Stimulated activated CD4-positive, alpha-beta T cell treated with anti-CD3 and anti-CD28 coated beads, Interleukin-1b, Interleukin-23, amount 100 ng/mL, for 1 hour (primary cell): ENCODE measurements at places on chromosomes 6 and 20.
A peak's percentile ranks its signal among the peaks of the same experiment; 100 is the strongest.

DNA sequence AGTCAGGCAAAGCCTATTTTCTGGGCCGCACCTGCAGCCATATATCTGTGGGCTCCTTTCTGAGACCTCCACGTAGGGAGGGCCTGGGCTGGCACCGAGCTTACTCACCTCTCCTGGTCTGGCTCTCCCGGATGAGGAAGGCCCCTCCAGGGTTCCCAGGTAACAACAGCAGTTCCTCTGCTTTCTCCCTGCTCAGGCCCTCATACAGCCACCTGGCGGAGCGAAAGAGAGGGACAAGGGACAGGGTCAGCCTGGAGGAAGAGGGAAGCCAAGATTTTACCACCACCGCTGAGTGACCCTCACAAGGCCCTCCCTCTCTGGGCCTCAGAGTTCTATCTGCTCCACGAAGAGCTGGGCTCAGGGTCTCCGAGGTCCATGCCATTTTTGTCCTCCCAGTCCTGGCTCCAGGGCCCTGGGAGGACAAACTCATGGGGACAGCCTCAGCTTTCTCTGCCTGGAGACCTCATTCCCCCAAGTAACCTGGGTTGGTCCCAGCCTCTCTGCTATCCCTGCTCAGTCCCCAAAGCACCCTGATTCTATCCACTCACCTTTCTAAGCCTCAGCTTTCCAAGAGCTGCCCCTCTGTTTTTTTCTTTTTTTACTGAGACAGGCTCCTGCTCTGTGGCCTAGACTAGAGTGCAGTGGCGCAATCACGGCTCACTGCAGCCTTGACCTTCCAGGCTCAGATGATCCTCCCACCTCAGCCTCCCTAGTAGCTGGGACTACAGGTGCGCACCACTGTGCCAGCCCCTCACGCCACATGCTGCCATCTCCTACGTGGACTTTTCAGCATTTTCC lies 13.3 kb downstream of the SLA2 start:
- no peak for DNase-seq

DNA sequence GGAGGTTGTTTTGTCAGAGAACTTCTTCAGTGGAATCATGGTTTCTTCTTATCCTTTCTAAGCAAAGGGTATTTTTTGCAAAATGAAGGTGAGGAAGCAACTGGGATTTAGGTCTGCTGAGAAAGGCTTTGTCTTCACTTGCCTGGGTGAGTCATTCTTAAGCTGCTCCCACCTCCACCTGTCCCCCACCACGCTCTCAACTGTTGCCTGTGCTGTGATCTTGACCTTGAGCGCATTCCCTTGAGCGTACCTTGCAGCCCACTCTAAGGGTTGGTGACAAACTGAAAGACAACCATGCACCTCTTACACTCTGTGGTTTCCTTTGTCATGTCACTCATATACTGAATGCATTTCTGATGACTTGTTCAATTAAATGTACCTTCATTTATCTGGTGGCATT lies 641.1 kb downstream of the RNF144B start:
- no peak for DNase-seq

GRCh38 chr6:146542881-146543210 lies 787 bp upstream of the RAB32 start:
- DNase-seq = no peak

- no peak for DNase-seq
Observed at GRCh38 chr6:47967843-47968242, 143.2 kb downstream of the PTCHD4 start.

GRCh38 chr6:11968241-11968806 lies 43.8 kb upstream of the HIVEP1 start:
- DNase-seq = no peak

DNA sequence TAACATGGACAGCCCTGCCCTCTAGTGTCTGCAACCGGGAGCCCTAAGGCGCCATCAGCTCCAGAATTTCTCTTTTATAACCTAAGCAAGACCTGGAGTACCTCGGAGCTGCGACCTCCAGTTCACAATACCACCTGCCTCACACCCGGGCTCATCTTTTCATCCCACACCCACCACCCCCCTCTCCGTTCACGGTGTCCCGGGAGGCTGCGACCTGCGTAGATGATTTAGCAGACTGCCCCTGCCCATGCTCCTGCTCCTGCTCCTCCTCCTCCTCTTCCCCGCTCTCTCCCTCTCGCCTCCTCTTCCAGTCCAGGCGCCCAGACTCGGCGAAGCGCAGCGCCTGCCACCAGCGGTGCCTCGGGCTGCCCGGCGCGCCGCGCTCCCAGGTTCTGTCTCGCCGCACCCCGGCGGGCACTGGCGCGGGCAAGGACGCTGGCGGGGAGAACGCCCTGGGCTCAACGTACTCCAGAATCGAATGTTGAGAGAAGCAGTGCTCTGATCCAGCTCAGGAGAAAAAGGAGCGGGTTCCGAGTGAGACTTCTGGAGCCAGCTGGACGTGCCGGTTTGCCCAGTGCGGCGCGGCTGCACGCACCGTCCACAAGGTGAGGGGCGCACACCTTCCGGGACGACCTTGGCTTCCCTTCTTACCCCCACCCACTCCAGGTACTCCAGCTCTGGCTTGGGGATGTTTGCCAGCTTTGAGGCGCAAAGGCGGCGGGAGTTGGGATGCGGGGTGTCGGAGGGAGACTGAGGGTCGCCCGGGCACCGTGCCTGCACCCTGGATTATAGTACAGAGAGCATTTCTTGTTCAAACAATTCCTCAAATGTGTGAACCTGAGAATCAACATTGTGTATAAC lies at the start of gene HTR1E:
TSS of gene HTR1E (plus strand) at position 310 of the 861 bp plus-strand sequence. CDS start 77,807 bp downstream, outside the sequence.
- DNase-seq = no peak

- no peak for DNase-seq
Observed at GRCh38 chr6:23953976-23954375, 172.0 kb upstream of the NRSN1 start.

GRCh38 chr6:106360410-106360988 lies at the start of gene CRYBG1:
CRYBG1 (plus strand) TSS chr6:106360717; CDS start chr6:106360909, 192 bp downstream.
- peak; percentile 18 for DNase-seq

- no peak for DNase-seq
Observed at GRCh38 chr20:46900086-46900485, 5.4 kb downstream of the EYA2 start.

DNA sequence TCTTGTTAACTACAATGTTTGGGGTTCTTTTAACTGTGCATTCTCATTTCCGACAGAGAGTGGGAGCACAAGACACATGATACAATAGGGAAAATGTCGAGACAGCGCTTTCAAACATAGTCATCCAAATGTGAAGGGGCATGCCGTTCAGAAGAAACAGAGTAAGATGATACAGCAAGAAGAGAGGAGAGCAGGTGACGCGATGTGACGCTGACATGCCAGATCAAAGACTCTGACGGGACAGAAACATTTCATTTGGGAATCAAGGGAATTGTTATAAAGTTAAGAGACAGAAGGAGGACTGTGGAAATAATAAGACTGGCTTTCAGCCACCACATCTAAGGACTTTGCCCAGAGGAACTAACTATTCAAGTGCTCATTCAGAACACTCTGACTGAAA lies 117.4 kb downstream of the FAXC start:
- no peak for DNase-seq

DNA sequence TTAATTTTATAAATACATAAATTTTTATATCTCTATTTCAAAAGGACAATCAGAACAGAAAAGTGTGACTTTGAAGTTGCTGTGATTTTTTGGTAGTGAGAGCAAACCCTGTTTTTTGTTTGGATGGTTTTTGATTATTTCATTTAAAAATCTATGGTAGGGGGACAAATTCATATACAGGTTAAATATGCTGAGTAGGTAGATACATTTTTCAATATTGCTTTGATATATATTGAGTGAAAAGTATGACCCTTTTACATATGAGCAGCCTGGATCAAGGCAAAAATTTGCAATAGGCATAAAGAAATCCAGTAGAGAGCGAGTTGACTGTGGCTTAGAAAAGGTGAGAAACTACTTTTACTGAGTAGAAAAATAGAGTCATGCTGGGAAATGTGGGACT lies 132.3 kb downstream of the LMBRD1 start:
- DNase-seq = no peak

- no peak for DNase-seq
Observed at GRCh38 chr6:143402721-143403336, 47.7 kb downstream of the ADAT2 start.

- peak; percentile 74 for DNase-seq
Observed at GRCh38 chr6:137904822-137905617, 38.0 kb downstream of the TNFAIP3 start.

- no peak for DNase-seq
Observed at GRCh38 chr20:4225745-4226144, 210.4 kb upstream of the RNF24 start.

- no peak for DNase-seq
Observed at GRCh38 chr6:88566746-88567534, 396.5 kb downstream of the RNGTT start.

DNA sequence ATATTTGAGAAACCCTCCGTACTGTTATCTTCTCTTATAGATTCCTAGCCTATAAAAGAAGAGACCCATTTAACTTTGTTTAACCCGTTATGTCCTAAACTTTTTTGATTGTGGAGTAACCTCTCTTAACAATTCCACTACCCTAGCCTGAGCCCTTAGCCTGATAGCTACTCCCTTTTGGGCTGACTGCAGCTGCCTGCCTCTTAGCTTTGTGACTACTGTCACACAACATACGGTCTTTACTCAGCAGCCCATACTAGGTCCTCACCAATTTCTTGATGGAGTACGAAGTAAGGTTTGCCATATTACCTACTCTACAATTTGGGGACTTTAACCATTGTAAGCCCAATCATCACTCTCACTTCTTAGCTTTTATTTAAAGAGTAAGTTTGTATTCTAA lies 72.7 kb downstream of the QRSL1 start:
- DNase-seq = no peak

GRCh38 chr6:12483712-12484111 lies 193.6 kb downstream of the EDN1 start:
- no peak for DNase-seq

- no peak for DNase-seq
Observed at GRCh38 chr20:55159230-55159629, 683.8 kb downstream of the DOK5 start.

DNA sequence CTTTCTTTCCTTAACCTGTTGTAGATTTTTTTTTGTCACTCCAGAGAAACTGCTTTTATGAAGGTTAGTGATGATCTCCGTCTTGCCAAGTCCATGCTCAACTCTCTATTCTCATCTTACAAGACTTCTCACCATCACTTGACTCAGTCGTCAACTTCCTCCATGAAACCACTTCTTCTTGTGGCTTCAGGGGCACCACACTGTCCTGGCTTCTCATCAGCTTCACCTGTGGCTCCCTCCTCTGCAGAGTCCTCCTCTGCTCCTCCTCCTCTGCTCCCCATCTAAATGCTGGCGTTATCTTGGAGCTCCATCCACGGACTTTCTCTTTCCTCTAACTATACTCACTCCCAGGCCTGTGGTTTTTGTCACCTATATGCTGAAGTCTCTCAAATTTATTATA lies 187.5 kb downstream of the BACH2 start:
- DNase-seq = no peak

DNA sequence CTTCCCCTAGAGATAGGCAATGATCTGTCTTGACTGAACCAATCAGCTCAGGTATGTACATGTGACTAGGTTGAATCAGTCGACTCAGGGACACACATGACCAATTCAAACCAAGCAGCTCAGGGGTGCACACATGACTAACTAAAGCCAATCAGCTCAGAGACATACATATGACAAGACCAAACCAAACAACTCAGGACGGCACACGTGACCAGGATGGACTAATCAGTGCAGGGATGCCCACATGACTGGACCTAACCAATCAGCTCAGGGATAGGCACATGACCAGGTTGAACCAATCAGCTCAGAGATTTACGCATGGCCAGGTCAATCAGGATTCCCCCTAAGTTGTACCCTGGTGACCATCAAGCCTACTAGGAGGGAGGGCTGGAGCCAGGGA lies 310.3 kb downstream of the CDH26 start:
- no peak for DNase-seq

DNA sequence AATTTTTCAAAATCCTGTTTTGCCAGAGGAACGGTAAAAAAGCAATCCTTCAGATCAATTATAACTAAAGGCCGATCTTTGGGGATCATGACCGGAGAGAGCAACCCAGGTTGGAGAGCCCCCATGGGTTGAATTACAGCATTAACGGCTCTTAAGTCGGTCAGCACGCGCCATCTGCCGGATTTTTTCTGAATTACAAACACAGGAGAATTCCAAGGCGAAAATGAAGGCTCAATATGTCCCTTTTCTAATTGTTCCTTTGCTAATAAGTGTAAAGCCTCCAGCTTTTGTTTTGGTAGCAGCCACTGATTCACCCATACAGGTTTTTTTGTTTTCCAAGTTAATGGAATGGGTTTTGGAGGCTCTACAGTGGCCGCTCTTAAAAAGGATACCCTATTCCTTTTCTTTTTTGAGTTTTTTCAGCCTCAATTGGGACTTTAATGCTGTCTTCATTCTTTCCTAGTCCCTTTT lies 16.9 kb upstream of the PTCRA start:
- peak; percentile 48 for DNase-seq

- DNase-seq = no peak
Observed at GRCh38 chr6:11601776-11602605, 64.4 kb downstream of the TMEM170B start.

- no peak for DNase-seq
Observed at GRCh38 chr20:15179381-15179780, 842.0 kb upstream of the FLRT3 start.

GRCh38 chr6:97401533-97401932 lies 118.5 kb upstream of the MMS22L start:
- DNase-seq = no peak

- DNase-seq = no peak
Observed at GRCh38 chr20:43102394-43102793, 87.3 kb downstream of the PTPRT start.

GRCh38 chr6:139370999-139371345 lies 3.5 kb downstream of the CITED2 start:
- no peak for DNase-seq

GRCh38 chr6:130188207-130188899 lies 34.4 kb downstream of the SAMD3 start:
- no peak for DNase-seq

DNA sequence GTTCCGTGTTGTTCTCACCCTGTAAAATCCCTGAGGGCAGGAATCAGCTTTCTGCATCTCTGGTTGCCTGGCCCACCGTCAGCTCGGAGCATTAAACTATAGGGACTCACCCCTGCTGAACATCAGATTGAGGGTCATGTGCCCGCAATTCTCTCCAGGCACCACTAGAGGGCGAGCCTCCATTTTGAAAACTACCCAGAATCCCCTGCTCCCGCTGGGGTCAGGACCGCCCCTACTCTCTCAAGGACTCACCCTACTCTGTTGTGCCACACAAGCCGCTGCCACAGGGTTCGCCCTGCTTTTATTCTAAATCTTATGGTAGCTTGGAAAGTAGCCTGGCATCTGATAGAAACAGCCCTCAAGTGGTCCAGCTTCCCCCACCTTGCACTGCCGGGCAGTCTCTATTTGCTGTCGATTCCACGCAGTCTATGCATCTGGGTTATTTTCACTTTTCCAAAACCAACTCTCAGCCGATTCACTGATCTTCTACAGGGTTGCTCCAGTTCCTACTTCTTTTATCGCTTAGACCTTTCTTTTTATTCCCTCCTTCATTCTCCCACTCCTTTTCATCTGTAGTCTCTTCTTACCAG lies 244.1 kb upstream of the QKI start:
- DNase-seq = no peak

DNA sequence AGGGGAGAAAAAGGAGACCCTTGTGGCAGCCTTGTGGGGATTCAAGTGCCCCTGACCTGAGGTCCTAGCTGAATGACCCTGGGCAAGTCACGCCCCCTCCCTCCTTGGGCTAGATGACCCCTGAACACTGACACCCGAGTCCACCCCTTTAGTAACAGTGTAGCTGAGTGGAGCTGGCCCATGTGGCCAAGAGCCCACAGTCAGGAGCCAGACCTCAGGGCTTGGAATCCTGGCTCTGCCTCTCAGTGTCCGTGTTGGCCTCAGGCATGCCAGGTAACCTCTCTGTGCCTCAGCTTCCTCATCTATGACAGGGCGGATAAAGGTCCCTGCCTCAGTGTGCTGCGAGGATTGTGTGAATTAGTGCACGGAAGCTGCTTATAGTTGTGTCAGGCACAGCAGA lies 14.3 kb downstream of the IP6K3 start:
- DNase-seq = no peak
